ENCODE measurements at places on chromosomes 11 and 22.

- no peak for DNase-seq
These were observed 746 bp downstream of the CTNND1 start for GRCh38 chr11:57762235-57762861.

GRCh38 chr22:30421695-30422480 is 3.7 kb upstream of the MTFP1 start:
- no peak for DNase-seq

DNA sequence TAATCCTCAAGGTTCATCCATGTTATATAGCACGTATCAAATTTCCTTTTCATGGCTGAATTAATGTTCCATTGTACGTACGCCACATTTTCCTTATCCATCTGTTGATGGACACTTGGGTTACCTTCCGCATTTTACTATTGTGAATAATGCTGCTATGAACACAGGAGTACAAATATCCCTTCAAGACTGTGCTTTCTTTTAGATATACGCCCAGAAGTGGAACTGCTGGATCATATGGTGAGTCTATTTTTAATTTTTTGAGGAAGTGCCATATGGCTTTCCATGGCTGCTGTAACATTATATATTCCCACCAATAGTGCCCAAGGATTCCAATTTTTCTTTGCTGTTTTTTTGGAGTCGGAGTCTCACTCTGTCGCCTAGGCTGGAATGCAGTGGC is 6.0 kb downstream of the MRPL40 start:
- DNase-seq, result no peak

DNA sequence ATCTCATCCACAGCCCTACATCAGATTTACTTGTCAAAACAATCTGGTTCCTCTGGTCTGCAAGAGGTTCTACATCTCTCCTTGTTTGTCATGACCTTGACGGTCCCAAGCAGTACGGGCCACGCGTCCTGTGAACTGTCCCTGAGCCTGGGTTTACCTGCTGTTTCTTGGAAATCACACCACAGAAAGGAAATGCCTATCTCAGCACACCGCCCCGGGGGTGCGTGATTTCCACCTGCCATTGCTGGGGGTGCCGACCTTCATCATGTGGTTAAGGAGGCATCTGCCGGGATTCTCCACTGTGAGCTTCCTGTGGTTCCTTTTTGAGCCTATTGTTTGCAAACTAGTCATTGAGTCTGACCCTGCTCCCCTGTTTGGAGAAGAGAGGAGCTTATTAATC is 1363.4 kb downstream of the BRD1 start:
- no peak for DNase-seq

DNA sequence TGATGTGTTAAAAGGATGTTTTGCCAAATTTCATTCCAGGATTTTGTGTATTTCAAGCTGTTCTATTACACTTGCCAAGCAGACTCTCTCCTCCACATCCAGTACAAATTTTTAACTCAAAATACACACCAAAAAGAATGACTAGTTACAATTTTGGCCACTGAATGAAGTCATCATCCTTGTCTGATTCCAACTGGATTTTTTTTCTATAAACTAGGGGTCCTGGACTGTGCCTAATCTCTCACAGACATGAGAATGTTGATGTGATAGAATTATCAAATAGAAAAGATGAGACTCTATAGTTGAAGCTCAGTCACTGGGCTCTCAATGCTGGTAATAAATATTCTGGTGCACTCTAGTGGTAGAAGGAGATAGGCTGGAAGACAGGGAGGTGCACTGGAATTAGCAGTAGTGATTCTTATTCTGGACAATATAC is 85.8 kb downstream of the FANCF start:
- no peak for DNase-seq

DNA sequence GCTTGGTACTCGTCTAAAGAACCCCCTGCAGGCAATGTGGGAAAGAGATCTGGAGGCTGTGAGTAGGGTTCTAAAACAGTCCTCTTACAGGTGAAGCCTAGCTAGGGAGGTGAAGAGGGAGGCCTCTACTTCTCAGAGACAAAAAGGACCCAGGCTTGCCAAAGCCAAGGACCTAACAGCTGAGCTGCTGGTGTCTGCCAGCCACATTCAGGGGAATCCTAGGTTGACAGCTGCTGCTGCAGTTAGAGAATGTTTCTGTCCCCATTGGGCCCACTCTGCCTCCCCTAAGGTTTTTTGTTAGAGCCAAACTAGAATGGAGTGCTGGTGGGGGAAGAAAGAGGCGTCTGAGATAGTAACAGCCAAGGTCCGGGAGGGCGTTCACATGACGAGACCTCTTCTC is 26.6 kb upstream of the TLCD5 start:
- DNase-seq, result no peak

- DNase-seq, result no peak
These were observed 301.1 kb downstream of the GUCY1A2 start for GRCh38 chr11:106717222-106717621.

DNA sequence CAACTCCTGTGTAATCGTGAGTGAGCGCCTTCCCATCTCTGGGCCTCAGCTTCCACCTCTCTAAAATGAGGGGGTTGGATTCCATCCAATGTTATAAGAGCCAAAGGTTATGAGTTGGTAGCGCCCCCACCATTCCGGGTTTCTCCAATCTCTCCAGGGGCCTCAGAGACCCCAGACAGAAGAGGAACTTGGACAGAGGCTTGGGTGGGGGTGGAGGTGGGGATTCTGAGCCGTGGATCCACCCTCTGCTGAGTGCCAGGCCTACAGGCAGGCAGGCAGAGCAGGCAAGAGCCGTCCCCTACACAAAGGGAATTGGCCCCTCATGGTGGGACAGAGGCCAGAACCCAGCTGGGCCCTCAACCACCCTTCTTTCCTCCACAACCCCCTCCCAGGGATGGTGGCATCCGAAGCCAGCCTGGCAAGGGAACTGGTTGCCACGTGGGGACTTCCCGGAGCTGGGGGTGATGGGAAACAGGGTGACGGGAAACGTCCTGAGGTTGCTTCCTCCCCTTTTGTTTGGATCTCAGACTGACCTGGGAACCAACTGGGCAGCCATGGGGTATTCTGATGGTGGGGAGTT is 31.8 kb downstream of the TXN2 start:
- DNase-seq, result no peak

DNA sequence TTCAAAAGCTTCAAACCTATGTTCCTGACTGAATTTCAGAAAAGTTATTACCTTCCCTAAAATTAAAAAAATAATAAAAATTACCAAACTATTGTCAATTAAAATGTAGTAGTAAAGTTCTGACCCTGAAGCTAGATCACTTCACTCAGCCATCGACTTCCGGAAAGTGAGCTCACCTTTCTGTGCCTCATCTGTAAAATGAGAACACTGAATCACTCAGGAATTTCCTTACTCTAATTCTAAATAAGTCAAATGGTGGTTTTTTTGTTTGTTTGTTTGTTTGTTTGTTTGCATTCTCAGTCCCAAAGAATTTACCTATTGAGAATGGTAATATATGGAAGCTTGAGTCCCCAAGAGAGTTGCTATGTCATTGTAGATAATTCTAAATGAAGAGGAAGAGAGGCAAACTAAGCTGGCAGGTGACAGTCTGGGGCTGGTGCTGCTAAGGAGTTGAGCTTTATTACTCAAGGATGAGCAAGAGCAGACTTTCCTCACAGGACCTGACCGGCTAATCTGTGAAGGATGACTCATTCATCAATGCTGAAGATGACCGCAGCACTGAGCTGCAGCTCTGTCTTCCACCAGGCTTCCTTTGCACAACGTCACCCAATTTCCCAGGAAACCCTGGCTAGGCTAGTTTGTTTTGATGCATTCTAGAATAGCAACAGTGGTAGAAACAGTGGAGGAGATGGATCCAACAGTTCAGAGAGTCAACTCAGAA is 248.8 kb downstream of the RAB38 start:
- DNase-seq, result no peak

- no peak for DNase-seq
These were observed 14.6 kb downstream of the MRGPRF start for GRCh38 chr11:68998390-68998911.

DNA sequence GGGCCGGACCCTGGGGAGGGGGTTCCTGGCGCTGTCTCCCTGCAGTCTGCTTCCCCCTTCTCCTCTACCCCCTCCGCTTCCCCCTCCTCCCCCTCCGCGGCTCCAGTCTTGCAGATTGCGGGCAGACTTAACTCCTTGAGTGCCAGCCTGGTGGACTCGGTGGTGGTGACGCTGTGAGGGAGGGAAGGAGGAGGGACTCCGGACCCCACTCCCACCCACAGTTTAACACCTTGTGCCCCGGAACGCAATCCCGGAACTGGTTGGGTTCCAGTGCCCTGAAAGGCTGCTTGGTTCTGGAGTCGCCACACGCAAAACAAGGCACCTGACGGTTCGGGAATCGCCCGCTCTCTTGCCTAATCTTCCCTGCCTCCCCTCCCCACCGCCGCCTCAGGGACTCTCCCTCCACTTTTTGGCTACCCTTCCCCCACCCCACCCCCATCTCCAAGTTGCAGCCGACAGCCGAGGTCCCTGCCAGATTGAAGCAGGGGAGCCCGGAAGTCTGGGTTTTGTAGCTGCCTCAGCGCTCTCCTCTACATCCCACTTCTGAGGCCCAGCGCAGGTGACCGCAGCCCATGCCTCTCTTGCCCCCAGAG is 3.9 kb upstream of the BCL9L start:
- peak; percentile 82 for DNase-seq

DNA sequence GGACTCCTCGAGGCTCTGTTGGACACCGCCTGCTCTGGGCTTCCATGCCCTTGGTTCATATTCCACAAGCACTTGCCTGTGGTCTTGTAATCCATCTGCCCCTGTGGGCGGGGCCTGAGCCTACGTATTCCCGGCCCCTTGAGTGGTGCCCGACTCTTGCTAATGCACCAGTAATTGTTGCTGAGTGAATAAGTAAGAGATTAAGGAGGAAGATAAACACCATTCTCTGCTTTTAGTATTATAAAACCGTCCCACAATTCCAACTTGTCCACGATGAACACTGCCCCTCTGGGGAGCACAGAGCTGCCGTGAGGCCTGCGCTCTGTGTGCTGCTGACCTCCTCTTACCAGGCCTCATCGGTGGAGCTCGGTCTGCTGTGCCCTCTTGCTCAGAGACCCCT is 50.3 kb downstream of the MICAL2 start:
- DNase-seq, result no peak

DNA sequence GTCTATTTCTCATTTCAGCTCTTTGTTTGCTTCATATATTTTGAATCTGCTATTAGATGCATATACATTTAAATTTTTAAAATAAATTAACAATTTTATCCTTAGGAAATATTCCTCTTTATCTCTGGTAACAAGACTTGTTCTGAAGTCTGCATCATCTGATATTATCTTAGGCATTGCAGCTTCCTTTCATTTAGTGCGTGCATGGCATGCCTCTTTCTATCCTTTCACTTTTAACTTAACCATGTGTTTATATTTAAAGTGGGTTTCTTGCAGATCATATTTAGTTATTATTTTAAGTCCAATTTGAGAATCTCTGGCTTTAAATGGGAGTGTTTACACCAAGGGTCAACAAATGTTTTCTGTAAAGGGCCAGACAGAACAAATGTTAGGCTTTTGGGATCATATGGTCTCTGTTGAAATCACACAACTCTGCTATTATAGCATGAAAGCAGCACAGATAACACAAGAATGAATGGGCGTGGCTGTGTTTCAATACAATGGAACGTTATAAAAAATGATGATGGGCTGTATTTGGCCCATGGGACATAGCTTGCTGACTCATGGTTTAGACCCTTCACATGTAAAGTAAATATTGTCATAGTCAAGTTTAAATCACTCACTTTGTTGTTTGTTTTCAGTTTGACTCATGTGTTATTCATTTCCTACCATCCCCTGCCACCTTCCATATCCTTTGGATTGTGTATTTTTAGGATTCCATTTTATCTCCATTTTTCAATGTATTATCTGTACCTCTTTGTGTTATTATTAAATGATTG is 83.9 kb upstream of the SNX19 start:
- DNase-seq, result no peak

- DNase-seq, result no peak
These were observed 5.8 kb downstream of the LIF start for GRCh38 chr22:30240541-30241417.

- no peak for DNase-seq
These were observed 462 bp downstream of the UBE2L6 start for GRCh38 chr11:57566905-57567514.

GRCh38 chr11:942823-943222 is 17.2 kb downstream of the AP2A2 start:
- DNase-seq, result no peak

GRCh38 chr11:67493548-67494370 is 10.9 kb downstream of the AIP start:
- no peak for DNase-seq

- no peak for DNase-seq
These were observed 24.0 kb downstream of the ANKK1 start for GRCh38 chr11:113411536-113411935.

- DNase-seq, result peak; percentile 91
These were observed 16.0 kb downstream of the TRPM5 start for GRCh38 chr11:2428322-2428795.

Data from stimulated activated naive CD8-positive, alpha-beta T cell treated with anti-CD3 and anti-CD28 coated beads, Interleukin-15, Interleukin-2, amounts not matched to agents 100 U/mL and 50 U/mL, for 24 hours (primary cell).